ENCODE measurements at places on chromosomes 6 and 20.
A peak's percentile ranks its signal among the peaks of the same experiment; 100 is the strongest.

DNA sequence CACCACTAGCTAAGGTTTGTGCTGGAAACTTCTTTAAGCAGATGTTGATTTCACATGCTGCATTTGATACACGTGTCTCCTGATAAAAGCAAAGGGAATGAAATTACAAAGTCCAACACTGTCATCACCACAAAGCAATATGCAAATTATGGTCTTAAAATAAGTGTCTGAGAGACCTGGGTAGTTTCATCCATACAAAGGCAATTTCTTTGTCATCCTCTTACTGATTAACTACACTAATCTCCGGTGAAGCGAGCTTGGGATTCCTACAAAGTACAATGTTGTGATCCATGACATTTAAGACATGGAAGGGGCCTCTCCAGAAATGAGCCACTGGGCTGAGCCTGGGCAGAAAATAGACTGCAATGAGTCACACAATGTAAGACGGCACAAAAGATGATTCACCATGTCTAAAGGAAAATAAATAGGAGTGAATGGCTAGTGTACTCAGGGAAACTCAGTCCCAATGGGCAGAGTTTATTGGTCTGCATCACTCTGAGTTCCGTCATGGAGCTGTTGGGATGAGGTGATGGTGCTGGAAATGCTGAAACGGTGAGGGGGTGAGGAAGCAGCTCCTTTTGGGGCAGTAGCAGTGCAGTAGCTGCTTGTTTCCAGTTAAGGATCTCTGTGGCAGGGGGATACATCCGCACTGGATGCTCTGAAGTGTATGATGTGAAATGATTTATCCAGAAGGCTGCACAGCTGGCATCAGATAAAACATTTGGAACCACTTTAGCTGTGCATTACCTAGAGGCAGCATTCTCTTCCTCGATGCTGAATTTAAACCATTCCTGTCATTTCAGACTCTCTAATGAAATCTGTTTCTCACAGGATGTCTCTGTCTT, 103.3 kb downstream of the IBTK start:
- DNase-seq: no peak

DNA sequence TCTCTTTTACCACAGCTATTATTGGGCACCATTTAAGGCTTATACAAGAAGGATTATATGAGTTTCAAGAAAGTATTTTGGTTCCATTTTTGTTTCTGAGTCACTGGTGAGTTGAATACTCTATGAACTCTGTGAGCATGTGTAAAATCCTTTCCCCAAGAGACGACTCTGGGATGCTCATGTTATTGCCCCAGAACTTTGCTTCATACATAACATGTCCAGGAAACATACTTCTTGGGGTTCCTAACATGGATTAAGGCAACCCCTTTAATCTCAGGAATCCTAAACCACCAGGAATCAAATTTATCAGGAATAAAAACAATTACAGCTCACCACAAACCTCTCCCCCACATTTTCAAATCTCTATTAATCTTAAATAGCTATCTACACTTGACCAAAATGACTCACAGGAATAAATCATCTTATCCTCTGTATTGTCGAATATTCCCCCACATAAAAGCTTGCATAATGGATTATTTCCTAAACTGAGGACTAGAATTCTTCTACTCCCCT, 117.5 kb upstream of the COL21A1 start:
- no peak for DNase-seq

GRCh38 chr20:5919626-5920544, 30.4 kb downstream of the TRMT6 start:
- DNase-seq: no peak

GRCh38 chr6:39476151-39476550, 153.6 kb upstream of the KCNK16 start:
- no peak for DNase-seq

GRCh38 chr6:166584853-166585429, 1.5 kb downstream of the RAMACL start:
- DNase-seq: no peak

DNA sequence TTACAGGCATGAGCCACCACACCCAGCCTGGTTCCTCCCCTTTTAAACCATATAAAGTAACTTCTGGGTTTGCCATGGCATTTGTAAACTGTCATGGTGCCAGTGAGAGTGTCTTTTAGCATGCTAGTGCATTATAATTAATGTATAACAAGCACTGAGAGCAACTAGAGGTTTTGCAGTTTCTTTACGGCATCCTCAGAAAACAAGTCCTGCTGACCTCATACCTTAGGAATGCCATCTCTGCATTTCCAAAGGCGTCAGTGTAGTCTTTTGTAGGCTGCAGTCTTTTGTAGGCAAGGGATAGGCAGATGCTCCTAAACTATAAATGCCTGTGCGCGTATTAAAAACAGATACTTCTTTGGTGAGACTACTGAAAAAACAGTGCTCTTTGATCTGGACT, 75.0 kb upstream of the EZR start:
- no peak for DNase-seq

DNA sequence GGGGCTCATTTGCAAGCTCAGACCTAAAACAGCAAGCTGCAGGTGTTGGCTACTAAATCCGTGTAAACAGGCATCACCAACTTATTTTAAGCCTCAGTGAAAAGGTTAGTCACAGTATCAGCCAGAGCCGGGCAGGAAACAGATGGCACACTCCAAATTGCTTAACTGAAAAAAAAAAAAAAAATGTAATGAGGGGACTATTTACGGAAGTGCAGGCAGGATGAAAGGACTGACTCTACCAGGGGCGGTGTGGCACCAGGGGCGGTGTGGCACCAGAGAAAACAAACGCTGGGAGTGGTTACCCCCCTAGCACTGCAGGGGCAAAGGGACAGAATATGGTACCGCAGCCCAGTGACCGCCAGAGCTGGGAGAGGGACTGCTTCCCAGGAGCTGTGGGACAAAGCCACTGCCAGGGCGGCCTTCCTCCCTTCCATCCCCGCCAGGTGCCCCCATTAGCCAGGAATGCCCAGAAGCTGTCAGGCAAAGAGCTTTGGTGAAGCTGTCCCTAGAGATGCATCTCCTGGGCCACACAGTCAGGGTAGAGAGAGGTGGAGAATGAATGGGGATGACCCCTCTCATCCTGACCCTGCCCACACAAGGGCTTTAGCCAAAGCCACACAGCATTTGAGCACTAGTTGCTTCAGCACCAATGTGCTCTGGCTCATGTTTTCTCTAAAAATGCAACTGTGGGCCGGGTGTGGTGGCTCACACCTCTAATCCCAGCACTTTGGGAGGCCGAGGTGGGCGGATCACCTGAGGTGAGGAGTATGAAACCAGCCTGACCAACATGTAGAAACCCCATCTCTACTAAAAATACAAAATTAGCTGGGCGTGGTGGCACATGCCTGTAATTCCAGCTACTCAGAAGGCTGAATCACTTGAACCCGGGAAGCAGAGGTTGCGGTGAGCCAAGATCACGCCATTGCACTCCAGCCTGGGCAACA, 39.6 kb upstream of the GFOD1 start:
- peak; percentile 19 for DNase-seq

- no peak for DNase-seq
Measured at GRCh38 chr6:1497761-1498105, 108.4 kb downstream of the FOXF2 start.

GRCh38 chr6:74574794-74575193, 631.1 kb downstream of the COL12A1 start:
- no peak for DNase-seq

DNA sequence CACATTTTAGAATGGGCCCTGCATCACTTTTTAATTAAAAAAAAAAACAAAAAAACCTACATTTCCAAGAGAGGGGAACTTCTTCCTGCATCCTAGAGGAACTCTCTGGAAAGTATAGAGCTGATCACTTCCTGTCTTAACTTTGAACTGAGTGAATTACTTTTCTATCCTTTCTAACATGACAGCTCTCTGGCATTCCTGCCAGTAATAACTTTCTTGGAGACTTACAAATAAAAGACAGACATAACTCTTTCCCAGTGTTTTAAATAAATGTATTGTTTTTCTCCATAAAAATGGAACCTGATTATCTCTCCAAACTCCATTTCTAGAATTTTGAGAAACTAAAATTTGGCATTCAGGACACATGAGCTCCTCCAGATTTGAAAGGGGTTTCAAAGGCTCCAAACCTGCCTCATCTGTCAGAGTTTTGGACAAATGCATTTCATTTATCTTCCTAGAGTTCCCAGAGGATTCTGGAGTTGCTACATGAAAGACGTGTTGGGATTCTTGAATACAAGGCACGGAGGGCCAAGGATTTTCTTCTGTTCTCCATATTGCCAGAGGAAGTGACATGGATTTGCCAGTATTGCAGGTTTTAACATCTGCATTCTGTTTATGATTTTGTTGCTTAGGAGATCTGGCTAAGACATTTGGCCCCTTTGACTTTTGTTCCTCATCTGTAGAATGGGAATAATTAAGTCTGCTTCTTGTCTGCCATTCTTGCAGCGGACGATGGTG, 2.0 kb upstream of the SMOC2 start:
- no peak for DNase-seq

GRCh38 chr6:21371676-21372171, 221.8 kb upstream of the SOX4 start:
- DNase-seq: no peak

DNA sequence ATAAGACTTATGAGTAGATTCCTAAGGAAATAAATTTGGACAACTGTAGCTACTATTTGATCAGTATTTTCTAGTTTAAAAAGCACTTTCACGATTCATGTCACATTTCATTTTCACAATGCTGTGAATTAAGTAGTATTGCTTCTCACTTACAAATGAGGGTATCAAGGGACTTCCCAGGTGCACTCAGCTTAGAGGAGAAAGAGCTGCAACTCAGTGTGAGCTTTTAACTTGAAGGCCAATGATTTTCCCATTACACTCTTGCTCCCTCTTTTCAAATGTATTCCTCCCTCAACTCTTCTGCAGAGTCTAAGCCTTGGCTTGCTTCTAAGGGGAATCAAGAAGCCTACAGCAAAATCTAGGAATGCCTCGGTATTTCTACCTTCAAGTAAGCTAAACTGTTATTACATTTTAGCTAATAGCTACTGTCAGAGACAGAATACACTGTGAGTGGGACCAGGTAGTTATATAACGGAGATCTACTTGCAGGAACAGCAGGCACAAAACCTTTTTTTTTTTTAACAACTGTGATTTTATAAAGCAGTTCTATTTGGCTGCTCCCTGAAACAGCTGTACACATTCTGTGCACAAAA, 339.0 kb downstream of the SYNE1 start:
- DNase-seq: no peak

- DNase-seq: no peak
Measured at GRCh38 chr6:1230281-1230680, 81.6 kb upstream of the FOXQ1 start.

DNA sequence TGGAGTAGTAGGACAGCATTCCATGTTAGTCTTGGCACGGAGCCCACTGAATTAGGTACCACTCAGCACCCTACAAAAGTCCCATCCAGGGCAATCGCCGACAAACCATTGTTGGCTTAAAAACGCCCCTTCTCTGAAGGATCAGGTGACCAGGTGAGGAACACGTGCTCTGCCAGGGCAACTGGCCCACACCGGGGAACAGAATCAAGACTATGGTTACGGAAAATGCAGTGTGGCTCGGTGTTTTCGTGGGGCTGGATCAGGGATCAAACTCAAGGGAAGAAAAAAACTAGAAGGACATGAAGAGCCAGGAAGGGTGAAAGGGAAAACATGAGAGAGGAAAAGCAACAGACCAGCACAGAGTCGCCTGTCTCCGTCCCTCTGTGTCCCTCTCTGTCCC, 177.8 kb upstream of the ARID1B start:
- no peak for DNase-seq

DNA sequence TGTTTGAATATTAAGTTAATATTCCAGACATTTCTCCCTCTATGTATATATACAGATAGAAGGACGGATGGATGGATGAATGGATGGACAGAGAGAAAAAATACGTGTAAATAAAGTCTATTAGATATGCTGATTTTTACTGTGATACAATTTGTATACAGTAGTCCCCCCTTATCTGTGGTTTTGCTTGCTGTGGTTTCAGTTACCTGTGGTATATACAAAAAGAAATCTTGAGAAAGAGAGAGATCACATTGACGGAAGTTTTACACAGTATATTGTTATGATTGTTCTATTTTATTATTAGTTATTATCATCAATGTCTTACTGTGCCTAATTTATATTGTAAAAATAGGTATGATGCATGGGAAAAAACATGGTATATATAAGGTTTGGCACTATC, 290.2 kb downstream of the UTRN start:
- DNase-seq: no peak

DNA sequence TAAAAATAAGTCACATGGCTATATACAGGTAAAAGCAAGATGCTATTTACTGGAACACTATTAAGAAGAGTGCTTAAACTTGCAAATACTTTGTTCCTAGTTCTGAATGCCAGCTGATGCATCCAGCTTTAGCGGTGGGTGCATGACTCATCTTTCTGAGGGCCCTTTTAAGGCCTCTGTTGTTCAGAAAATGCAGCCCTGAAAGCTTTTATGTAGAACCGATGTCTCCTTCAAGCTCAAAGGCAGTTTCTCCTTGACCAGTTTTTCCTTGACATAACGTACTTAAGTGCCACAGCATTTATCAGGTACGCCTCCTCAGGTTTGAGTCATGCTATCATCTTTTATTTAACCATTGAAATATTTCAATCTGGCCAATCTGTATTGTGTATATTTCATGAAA, 82.8 kb downstream of the MLIP start:
- no peak for DNase-seq

- DNase-seq: no peak
Measured at GRCh38 chr20:21618759-21619416, 86.6 kb upstream of the PAX1 start.

GRCh38 chr20:56517211-56517610, 7.3 kb upstream of the FAM209A start:
- DNase-seq: no peak

DNA sequence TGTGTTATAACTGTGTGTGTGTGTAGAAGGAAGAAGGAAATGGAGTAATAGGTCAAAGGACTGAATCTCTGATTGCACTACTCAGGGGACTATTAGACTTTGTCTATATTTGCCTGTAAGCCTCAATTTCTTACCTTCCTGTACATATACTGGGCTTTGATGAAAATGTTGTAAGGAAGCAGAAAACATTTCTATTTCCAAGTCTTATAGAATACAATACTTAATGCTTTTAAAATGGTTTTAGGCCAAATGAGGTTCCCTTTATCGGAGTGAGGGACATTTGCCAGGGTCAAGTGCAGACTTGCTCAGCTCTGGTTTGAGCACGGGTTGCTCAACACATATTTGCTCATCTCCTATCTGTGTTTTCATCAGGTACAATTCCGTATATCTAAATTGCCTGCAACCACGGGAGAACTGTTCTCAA, 28.3 kb downstream of the MEP1A start:
- no peak for DNase-seq

DNA sequence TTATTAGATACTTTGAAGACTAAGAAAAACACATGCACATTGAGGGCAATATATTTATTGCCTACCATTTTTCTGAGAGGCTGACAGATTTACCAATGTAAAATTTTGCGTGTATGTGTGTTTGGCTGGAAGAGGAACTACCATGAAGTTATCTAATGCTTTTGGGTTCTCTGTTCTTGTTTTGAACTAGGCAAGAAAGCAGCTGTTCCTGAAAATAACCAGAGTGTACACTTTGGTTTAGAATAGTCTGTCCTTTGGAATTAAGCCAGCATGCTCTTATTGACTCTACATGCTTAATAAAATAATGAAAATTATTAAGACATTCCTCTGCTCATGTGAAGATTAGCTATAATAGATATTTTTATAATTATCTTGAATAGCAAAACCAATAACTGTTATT, 129.2 kb downstream of the MYB start:
- DNase-seq: no peak

GRCh38 chr20:57048027-57048869, 218.2 kb downstream of the BMP7 start:
- no peak for DNase-seq

GRCh38 chr6:143616741-143617140, 61.0 kb upstream of the PHACTR2 start:
- DNase-seq: no peak

- DNase-seq: no peak
Measured at GRCh38 chr6:144310765-144311164, 25.6 kb downstream of the UTRN start.

Measured in CD4-positive, alpha-beta T cell treated with Interleukin-10 for 1 hour (primary cell).